ENCODE measurements at places on chromosomes 11 and 22.

DNA sequence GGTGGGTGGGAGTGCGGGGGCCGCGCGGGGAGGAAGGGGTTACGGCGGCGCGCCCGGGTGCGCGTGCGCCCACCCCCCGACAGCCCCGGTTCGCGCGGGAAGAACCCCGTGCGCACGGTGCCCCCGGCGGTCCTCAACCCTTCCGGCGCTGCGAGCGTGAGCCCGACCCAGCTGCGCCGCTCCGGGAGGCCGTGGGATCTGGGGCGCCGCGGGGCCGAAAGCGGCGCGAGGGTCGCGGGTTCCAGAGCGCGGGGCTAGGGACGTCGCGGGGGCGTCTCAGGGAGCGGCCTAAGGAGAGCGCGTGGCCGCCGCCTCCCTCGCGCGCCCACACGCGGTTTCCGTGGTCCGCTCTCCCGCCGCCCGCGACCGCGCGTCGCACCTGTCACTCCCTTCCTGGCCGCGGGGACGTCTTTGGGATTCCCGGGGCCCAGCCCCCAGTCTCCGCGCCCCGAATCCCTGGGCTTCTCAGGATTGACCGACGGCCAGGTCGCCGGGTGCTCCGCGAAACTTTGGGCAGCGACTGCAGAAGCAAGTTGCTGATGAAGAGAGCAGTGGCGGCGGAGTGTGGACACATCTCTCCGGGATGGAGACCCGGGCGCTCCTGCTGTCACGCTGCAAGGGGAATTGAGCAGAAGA is 582 bp downstream of the SREBF2 start:
- no peak for DNase-seq

GRCh38 chr11:114622858-114623257 is 27.3 kb upstream of the NXPE4 start:
- no peak for DNase-seq

- DNase-seq = no peak
Observed at GRCh38 chr22:19151329-19152191, 1.5 kb upstream of the GSC2 start.

GRCh38 chr11:29962243-29962642 is 54.6 kb downstream of the KCNA4 start:
- peak; percentile 10 for DNase-seq

DNA sequence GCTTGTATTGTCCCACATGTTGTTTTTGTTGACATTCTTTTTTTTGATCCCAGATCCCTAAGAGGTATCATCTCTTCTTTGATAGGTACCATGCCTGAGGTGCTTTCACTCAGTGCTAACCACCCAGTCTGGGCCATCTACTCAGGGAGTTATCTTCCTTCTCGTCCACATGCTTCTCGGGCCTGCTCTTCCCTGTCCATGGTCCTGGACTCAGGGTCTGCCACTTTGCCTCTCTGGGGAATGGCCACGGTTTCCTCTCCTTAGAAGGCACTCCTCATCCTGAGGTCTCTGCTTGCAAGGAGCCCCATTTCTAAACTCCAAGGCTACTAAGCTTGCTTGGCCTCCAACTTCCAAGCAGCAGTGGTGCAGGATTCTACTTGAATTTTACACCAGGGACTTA is 227.0 kb upstream of the NCAM1 start:
- DNase-seq = peak; percentile 51

GRCh38 chr11:104219096-104219495 is 55.1 kb upstream of the PDGFD start:
- peak; percentile 35 for DNase-seq

DNA sequence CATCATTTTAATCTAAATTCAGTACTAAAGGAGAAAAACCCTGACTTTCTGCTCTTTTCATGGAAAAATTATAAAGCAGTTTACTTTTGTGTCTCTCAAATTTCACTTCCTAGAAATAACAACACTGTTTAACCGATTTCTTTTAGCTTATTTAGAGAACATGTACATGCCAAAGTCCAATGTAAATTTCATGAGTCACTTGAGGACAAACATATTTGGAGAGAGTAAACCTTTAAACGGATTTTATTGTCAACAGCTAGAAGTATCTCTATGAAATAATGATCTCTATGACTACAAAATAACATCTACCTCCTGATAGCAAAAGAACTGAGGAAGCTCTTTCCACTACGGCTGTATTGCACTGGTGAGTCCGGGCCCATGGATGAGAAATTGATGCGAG is 46.3 kb upstream of the SLC22A25 start:
- DNase-seq = no peak

- no peak for DNase-seq
Observed at GRCh38 chr11:78438298-78438975, 20.8 kb upstream of the GAB2 start.

GRCh38 chr22:19122752-19123492 is 710 bp upstream of the DGCR2 start:
- no peak for DNase-seq

DNA sequence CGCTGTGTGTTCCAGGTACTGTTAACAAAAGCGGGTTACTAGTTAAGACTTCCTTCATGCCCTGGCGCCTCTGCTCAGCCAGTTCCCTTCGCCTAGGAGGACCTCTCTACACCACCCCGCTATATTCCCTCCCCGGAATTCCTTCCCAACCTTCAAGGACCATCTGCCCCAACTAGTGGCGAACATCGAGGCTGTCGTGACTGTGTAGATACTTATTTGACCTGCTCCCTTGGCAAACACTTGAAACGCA is 450 bp upstream of the BCL2L13 start:
- DNase-seq = peak; percentile 61

All from epithelial cell of esophagus (primary cell).